ENCODE measurements at places on chromosomes 16 and 17.

- DNase-seq, result no peak
Observed at GRCh38 chr16:11756248-11756647, 13.6 kb upstream of the TXNDC11 start.

DNA sequence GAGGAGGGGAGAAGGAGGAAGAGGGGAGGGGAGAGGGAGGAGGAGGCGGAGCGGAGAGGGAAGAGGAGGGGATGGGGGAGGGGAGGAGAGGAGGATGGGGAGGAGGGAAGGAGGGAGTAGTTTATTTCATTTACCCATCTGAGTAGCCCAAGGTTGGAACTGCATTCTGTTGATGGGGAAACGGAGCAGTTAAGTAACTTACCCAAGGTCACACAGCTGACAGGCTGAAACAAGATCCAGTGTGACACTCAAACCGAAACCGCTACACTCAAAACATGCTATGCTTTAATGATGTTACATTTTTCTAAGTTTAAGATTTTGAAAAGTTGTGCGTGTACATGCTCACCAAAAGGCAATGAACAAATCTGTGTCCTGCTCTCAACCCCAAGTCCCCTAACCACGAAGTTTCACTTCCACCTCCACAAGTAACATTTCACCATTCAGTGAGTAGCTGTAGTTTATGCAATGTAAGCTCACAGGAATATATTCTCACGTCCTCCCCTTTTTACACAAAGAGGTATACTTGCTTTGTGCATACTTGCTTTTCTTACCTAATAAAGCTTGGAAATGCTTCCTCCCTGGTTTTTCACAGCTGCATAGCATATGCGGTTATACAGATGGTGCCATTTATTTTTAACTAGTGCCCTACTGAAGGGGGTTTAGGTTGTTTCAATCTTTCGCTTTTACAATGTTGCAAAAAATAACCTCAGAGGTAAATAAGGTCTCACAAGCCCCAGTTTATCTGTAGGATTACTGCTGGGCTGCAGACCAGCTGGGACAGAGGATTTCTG is 275.3 kb downstream of the PARN start:
- DNase-seq, result no peak

GRCh38 chr16:79062821-79063220 is 537.7 kb downstream of the MAF start:
- DNase-seq, result no peak

GRCh38 chr17:27494192-27495091 is 38.2 kb downstream of the KSR1 start:
- no peak for DNase-seq

DNA sequence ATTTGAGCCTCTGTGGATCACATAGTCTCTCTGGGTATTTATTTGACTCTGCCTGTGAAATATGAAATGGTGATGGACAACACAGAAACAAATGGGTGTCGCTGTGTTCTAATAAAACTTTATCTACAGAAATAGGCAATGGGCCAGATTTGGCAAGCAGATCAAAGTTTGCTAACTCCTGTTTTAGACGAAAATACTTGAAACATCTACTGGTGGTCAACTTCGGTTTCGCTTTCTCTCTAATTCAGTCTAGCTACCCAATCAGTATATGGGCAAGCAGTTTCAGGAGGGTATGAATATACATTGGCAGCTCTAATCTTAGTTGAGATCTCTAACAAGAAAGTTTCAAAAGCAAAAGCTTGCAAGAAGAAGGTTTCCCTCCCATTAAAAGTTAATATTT is 60.1 kb upstream of the DYNLRB2 start:
- DNase-seq, result no peak

GRCh38 chr16:57503366-57503765 is 17.1 kb upstream of the DOK4 start:
- DNase-seq, result no peak

DNA sequence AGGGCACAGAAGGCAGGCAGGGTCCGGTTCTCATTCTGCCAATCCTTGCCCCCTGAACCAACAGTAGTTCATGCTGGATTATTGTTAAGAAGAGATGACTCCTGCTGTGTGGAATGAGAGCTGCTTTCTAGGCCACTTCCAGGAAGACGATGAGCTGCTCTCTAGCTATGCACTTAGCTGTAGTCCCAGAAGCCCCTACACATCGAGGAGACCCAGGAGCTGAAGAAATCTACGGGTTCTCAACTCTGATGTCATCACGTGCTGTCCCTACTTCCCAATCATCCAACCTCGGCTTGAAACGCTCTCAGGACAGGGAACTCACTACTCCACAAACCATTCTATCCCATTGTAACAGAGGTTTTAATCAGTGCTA is 29.0 kb upstream of the EMP2 start:
- DNase-seq, result no peak

- DNase-seq, result no peak
Observed at GRCh38 chr17:82429824-82430223, 11.4 kb upstream of the OGFOD3 start.

DNA sequence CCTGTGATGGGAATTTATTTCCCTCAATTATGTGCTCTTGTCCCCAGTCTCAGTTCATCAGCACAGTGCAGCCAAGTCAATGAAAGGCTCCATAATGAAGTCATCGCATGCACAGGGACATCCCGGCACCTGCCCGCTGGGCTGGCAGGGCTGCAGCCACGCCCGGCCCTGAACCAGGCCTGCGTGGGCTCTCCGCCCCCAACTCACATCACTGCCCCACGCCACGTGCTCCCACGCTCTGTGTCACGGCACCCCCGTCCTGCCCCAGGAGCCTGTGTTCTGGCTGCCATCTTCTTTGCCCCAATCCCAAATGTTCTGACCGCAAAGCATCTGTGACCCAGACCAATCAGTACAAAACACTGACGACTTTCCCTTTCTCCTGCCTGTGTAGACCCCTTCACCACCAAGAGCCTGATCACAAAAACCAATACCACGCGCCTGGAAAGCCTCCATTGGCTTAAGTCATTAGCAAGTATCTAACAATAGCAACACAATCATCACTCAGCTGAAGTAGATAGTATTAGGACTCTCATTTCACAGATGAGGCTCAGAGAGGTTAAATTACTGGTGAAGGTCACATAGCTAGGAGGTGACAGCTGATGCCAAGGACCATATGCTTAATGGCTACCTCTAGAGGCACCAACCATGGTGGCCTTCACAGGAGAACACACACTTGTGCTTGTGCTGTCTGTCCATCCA is 202.5 kb downstream of the ZFHX3 start:
- no peak for DNase-seq

DNA sequence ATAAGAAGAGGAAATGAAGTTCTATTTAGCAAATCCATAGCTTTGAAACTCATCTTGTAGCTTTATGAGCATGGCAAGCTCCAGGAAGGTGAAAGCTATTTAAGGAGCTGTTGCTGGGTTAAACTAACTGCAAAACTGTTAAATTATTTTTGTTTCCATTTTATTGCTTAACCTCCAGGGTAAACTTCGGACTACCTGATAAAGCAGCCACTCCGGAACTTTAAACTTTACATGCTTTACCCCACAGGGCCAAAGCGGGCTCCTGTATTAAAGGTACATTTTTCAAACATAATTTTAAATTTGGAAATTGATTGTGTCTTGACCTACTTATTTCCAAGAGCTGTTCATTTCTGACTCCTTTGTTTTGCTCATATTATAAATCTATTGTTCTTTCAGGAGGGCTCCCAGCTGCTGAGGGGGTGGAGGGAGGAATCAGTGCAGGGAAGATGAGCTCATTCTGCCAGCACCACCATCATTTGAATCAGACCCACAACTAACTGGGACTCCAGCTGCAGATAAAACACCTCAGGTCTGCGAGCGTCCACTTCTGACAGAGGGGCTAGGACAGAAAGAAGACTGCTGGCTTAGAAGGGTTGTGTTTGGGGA is 157.9 kb downstream of the IRX3 start:
- DNase-seq, result no peak

DNA sequence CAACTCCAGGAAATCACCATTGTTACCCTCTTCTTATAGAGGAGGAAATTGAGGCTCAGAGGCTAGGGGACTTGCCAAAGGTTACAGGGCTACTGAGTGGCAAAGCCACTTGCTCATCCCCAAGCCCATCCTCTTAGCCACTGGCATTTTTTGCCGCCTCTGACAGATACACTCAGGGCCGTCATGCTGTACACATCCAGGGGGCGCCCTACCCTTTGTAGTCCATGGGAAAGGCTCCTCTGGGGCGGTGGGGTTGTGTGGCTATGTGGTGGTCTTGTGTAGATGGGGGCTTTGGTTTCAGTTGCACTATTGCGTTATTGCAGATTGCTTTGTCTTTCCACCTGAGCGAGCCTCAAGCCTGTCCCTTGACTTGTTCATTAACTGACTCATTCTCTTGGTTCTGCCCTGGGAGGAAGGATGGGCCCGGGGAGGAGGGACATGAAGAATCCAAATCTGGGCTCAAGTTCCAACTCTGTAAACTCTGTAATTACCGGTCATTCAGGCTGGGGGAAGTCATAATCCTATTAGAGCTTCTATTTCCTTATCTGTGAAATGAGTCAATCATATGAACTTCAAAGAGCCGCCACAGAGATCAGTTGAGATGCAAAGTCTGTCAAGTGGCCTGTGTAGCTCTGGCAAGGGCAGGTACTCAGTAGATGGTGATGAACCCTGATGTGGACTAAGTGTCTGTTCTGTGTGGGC is 2.8 kb downstream of the NOS2 start:
- DNase-seq, result no peak

- DNase-seq, result no peak
Observed at GRCh38 chr16:81278526-81278925, 36.2 kb upstream of the GAN start.

DNA sequence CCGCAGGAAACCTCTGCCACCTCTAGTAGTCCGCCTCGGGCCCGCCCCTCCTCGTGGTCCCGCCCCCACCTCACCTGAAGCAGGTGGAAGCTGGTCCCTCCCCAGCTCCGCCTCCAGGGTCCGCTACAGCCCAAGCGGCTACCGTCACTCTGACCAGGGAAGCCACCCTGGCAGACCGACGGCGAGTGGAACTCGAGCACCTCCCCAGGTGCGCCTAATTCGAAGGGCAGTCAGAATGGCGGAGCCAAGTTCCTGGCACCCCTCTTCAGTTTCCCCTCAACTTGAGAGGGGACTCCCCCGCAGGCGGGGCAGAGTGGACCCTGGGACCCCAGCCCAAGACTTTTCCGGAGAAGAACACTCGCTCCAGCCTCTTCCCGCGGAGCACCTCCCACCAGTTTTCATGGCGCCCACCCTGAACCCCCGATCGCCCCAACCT is 507 bp downstream of the FHOD1 start:
- DNase-seq, result no peak

DNA sequence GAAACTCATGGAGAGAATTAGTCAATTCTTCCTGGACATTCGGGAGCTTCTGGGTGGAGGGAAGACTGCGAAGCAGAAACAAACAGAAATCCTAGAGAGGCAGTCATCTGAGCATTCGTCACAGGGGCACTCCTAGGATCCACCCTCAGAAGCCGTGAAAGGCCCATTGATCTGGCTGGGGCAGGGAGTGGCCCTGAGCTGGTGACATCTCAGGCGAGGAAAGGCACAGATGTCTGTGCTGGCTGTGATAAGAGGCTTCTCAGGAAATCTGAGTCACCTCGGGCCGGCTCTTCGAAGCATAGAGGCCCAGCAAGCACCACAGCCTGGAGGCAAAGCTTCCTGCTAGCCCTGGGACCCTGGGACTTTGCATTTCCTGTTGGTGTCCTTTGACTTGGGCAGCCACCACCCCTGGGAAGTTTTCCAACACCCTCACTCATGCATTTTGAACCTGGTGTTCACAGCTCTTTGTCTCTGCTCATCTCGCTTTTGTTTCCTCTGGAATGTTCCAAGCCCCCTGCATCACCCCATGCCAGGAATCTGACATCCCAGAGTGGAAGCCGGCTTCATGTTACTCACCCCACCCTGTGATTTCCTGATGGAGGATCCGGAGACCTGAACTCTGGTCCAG is 23.3 kb upstream of the CDRT4 start:
- no peak for DNase-seq

DNA sequence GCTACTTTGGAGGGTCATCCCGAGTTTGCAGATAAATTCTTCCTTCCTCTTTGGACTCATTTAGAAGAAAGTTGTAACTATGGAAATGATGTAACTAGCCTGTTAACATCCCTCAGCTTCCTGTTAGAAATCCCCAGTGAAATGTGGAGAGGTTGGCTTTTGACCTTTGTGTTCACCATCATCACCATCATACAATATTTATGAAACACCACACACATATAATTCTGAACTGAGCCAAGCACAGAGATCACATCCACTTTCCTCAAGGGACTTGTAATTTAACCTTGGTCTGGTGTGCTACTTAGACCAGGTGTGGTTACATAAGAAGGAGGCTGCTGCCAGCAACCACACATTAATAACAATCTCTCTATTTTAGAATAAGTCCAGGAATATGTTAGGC is 2.5 kb downstream of the CAPNS2 start:
- no peak for DNase-seq

DNA sequence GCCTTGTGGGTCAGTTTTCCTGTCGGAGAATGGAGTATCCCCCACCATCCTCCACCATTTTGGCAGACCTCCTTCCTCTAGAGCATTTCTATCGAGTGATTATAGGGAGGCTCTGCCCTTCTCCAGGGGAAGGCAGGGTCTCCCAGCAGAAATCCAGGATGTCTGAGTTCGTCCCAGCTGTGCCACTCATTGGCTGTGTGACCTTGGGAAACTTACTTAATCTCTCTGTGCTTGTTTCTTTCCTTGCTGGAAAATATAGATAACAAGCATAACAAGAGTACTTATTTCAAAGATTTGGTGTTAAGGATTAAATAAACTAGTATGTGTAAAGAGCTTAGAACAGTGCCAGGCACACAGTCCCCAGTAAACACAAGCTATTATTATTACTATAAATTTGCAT is 14.8 kb downstream of the ATP2A3 start:
- no peak for DNase-seq

DNA sequence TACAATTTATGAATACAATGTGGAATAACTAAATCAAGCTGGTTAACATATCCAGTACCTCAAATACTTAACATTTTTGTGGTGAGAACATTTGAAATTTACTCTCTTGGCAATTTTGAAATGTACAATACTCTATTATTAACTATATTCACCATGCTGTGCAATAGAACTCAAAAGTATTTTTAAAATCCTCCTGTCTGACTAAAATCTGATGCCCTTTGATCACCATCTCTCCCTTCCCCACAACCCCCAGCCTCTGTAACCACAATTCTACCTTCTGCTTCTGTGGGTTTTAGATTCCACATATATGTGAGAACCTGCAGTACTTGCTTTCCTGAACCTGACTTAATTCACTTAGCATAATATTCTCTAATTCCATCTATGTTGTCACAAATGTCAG is 71.6 kb upstream of the ALOX12 start:
- no peak for DNase-seq

GRCh38 chr16:61057635-61058034 is 978.6 kb downstream of the CDH8 start:
- DNase-seq, result no peak

DNA sequence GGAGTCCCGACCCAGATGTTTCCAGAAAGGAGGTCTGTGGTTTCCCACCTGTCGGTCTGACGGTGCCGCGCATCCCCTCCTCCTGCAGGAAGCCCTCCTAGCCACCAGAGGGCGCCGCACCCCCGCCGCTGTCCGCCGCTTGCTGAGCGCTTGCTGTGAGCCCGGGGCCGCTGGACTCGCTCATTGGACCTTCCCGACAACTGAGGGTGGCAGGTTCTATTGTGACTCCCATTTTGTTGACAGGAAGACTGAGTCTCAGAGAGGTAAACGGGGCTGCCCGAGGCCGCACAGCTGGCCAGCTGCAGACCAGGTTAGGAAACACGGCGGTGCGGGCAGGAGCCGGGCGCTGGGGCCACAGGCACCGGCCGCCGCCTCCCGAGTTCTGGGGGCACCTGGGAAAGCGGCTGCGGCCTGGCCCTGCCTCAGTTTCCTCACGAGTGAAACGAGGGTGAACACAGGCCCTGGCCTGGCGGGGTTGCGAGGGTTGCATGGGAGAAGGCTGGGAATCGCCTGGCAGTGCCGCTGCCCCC is 191.1 kb upstream of the CIBAR2 start:
- peak; percentile 66 for DNase-seq

- DNase-seq, result no peak
Observed at GRCh38 chr17:57284583-57284982, 28.3 kb downstream of the MSI2 start.

Data from activated CD8-positive, alpha-beta memory T cell treated with anti-CD3 and anti-CD28 coated beads for 1 hour (primary cell).